ENCODE measurements at places on chromosomes 12 and 14. TPM values are rescaled to one million over a fixed set of nuclear protein-coding genes. Genes with fewer than 3 reads are reported as not detected.

DNA sequence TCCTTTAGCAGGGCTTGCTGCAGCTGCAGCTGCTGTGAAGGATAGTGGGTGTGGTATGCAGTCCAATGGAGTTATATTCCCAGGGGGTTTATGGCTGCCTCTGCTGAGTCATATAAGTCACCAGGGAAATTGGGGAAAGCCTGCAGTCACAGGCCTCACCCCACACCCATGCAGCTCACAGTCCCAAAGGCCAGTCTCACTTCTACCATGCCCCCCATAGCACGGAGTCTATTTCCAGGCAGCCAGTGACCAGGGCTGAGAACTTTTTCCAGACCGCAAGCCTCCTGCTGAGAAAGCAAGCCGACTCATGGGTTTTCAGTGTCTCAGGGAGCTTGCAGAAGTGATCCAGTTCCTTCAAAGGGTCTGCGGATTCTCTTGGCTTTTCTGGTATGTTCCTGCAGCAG is 322.4 kb upstream of the CLEC14A start:
- DNase-seq, result no peak

GRCh38 chr14:67582061-67582460 is 18.0 kb downstream of the PIGH start:
- no peak for DNase-seq

GRCh38 chr14:96202441-96203094 is 2.1 kb upstream of the BDKRB2 start:
- DNase-seq, result no peak

DNA sequence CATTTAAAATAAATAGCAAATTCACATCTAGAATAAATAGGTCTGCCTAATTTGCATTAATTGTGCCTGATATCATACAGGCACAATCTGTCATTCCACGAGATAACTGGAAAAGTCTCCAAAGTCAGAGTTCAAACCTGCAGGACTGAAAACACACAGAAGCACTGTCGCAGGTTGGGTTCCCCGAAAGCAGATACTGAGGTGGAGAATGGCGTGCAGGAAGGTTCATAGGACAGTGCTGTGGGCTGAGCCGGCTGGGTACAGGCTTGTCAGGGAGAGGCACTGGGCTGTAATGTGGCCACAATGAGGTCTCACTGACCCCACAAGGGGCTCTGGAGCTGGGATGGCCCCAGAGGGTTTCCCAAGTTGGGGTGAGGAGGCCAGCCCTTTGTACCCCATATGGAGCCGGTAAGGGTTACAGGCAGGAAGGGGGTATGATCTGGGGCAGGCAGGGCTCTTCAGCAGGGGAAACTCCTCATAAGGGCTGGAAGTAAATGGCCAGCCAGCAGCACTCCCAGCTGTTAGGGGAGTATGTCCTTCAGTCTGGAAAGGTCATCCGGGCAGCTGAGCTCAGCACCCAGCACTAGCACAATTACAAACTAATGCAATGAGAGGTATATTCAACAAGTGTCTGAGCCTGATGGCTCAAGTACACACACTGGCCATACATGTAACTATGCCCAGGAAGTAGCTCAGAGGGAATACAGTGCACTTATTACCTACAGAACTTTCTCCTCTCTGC is 68.5 kb downstream of the NT5DC3 start:
- no peak for DNase-seq

DNA sequence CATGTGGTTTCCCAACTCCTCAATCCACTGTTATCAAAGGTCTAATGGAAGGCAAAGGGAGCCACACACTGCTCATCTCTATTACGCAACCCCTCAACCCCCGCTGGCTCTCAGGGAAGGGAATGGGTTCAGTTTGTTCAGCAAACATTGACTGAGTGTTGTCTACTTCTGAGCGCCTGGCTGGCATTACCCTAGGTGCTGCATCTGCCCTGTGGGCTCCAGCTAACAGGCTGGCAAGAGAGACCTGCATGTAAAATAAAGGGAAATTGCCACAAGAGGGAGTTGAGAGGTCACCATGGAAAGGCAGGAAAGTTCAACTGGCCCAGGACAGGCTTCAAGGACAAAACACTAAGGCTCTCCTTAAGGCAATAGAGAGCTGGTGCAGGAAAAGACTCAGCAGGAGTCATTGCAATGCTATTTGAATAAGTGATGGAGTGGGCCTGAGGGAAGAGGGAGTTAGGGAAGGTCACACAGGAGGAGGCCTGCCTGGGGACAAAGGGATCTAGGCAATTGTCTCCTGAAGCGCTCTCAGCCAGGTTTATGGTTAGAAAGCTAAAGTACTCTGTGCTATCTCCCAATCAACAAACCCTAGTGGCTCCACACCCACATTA is 5.5 kb upstream of the ZNF740 start:
- DNase-seq, result no peak

GRCh38 chr12:7439579-7440505 is 4.1 kb downstream of the CD163L1 start:
- peak; percentile 16 for DNase-seq

DNA sequence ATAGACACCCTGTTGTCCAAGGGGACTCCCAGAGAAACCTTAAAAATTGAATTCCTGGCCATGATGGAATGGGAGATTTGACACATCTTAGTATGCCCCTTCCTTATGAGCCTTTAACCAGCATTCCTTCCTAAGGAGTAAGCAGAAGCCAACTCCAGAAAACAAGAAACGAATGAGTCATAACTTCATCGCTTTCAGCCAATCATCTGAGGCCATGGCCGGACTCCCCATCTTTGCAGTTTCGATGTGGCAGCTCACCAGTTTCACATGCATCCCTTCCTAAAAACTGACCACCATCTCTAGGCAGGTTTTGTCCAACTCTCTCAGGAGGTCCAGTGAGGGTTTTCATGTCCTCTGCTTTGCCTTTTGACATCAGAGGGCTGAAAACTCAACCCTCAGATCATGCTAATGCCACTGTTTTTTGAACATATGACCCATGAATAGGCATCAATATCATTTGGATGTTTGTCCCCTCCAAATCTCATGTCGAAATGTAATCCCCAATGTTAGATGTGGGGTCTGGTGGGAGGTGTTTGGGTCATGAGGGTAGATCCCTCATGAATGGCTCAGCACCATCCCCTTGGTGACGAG is 19.9 kb downstream of the DAAM1 start:
- DNase-seq, result no peak

- DNase-seq, result no peak
Measured at GRCh38 chr14:68079941-68080697, 260.5 kb downstream of the RAD51B start.

DNA sequence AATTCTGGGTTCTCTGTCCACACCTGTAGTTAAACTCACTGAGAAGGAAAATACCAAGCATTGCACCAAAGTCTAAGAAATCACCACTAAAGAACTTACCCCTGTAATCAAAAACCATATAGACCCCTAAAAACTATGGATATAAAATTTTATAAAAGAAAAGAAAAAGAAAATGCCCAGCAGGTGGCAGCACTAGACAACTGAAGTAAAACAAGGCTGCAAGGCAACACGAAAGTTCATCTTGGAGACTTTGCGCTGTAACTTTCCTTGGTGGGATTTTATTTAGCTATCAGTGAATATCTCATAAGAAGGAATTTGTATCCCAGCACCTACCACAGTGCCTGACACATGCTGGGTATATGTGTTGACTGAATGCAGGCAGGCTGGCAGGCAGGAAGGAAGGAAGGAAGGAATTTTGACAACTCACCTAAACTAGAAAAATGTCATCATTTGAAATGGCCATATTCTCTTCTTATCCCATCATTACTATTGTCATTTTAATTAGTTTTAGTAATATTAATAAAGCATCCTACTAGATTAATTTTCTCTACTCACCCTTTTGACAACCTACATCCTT is 68.2 kb upstream of the ETV6 start:
- DNase-seq, result peak; percentile 66

DNA sequence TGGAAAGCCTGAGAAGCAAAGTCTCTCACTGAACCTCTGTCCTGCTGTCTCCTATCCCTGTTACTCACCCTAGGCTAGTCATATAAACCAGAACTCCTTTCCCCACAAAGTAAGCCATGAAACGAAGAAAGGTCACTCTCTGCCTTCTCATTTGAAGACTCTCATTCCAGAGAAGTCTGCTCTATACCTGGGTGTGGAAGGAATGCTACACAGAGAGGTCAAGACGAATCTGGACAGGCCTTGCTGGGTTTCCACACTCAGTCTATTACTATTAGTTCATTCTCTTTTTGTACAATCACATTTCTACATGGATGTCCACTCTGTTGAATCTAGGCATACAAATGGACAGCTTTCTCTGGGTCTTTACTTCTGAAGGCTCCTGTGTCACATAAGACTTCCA is 2.4 kb upstream of the AEBP2 start:
- no peak for DNase-seq

GRCh38 chr12:7161811-7162210 is 27.7 kb upstream of the PEX5 start:
- DNase-seq, result no peak

DNA sequence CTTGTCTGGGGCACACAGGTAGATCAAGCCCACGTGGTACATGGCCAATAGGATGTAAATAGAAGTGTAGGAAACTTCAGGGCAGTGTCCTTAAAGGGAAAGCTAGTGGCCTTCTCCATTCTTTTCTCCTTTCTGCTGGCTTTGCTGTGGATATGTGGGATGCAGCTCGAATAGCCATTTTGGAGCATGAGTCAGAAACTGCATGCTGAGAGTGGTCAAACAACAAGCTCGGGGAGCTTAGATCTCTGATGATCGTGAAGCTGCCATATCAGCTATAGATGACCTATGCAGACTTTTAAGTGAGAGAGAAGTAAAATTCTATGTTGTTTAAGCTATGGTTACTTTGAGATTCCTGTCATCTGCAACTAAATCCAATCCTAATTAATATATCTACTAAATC is 241.3 kb upstream of the DAAM1 start:
- DNase-seq, result no peak

GRCh38 chr12:91373086-91373485 is 190.5 kb upstream of the DCN start:
- DNase-seq, result no peak

- DNase-seq, result no peak
Measured at GRCh38 chr12:100646896-100647295, 73.4 kb downstream of the GAS2L3 start.

DNA sequence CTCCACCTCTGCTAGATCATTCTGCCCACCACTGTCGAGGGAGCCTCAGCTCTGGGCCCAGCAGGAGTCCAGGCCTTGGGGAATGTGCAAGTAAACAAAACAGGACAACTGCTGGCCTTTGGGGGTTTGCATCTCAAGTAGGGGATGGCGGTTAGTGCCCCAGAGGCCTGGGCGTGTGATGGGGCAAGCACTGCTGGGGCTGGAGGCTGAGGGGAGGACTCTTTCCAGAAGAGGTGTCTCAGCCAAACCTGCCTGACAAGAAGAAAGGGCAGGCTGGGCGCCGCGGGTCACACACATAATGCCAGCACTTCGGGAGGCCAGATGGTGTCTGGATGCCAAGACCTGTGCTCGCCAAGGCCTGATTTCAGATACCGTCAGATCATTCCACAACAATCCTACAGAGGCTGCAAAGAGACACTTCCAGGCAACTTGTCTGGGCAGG is 8.6 kb upstream of the ALDH2 start:
- no peak for DNase-seq

Gene ANO2
- polyA plus RNA-seq, result 5.5 TPM

All from left renal cortex interstitium (tissue), 4 donors.